HFFc6 (cell line): ENCODE measurements at places on chromosomes 7 and 10. TPM values are rescaled to one million over a fixed set of nuclear protein-coding genes. Genes with fewer than 3 reads are reported as not detected.

LRMDA gene
- total RNA-seq, result 0.06 TPM in 1 of 3 replicates, not detected in the others

EPO gene
- total RNA-seq, result not detected in 3 replicates

EEF1AKMT2 gene
- 15.0 to 20.0 TPM (median 15.8 TPM) in 3 replicates for total RNA-seq

AKR1D1 gene
- total RNA-seq, result 0.17 to 0.21 TPM in 2 of 3 replicates, not detected in the other

GARIN1A gene
- 1.1 to 1.5 TPM (median 1.3 TPM) in 3 replicates for total RNA-seq

INSIG1 gene
- 6.6 and 9.7 TPM in 2 replicates for total RNA-seq

SLC39A12 gene
- not detected in 3 replicates for total RNA-seq

VAX1 gene
- not detected in 2 replicates for total RNA-seq

ENO4 gene
- total RNA-seq, result not detected in 3 replicates

GRCh38 chr10:29946953-29947700 lies 112.3 kb downstream of the JCAD start:
- peak; percentile 63 for DNase-seq
- H3K27ac ChIP-seq, result no peak overlapping the region
- H3K36me3 ChIP-seq, result no peaks in the 10 kb centered on the region
- peaks cover 34% of the 10 kb centered on the region for H3K27me3 ChIP-seq

- H3K27me3 ChIP-seq, result peaks cover 7% of the 10 kb centered on the region
- H3K4me1 ChIP-seq, result 0 out of 2 replicates have a peak, but pooled peaks cover 5% of the 10 kb centered on the region
- H3K36me3 ChIP-seq, result no peaks in the 10 kb centered on the region
- no peak for DNase-seq
- no peak overlapping the region for H3K4me3 ChIP-seq
Measured at GRCh38 chr7:8143151-8143874, 118.7 kb downstream of the ICA1 start.

DNA sequence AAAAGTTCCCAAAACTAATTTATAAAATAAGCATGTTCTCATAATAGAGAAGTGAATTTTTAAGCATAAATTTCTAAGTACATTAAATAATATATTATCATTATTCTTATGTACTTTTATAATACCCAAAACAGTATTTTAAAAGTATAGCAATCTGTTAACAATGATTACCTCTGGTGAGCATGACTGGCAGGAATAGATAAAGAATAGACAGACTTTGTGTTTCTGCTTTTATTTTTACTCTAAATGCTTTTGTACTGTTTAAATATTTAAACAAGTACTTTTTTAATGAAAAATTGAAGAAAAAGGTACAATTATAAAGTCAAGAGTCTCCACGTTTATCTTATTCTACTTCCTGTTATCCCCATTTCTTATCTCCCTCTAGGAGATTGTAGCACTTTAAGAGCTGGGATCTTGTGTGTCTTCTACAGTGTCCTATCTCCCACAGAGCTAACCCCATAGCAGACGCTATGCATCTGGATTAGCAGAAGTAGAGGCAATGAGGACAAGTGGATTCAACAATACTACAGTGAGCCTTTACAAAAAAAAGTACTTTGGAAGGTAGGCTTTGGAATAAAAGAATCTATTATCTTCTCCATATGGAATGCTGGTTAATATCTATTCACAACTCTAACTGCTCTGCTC lies 42.9 kb downstream of the IDE start:
- H3K36me3 ChIP-seq, result peaks cover 8% of the 10 kb centered on the region; the same call in 1 of the 2 replicates
- no peaks in the 10 kb centered on the region for H3K27me3 ChIP-seq
- DNase-seq, result no peak
- H3K4me3 ChIP-seq, result no peak overlapping the region

DNA sequence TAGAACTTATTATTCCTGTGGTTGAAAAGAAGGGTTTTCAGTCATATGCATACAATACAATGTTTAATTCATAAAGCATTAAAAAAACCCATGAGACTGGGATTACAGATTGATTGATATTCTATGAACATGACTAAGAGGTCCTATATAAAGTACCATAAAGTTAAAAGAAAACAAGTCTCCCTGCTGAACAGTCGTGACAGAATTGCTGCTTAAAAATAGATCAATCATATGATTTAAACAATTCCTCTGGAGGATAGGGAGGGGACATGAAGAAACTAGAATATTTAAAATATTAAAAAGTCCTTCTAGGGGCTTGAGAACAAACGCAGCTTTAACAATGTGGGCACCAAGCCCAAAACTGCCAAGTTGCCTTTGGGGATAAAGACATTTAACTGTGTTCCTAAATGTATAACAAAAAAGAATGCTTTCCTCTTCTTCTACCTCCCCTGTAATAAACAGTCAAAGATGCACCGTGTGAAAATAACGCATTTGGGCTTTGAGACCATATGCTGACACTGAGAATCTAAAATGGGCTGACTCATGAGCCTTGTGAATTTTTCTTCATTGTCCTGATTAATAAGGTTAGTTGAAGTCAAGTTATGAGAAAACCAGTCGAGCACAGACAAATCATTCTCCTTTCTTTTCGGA lies 25.8 kb downstream of the TWIST1 start:
- H3K27me3 ChIP-seq, result no peaks in the 10 kb centered on the region
- H3K27ac ChIP-seq, result no peak overlapping the region
- H3K36me3 ChIP-seq, result peaks cover 2% of the 10 kb centered on the region; the same call in 1 of the 2 replicates
- H3K4me3 ChIP-seq, result no peak overlapping the region
- no peak for DNase-seq
- peaks cover 51% of the 10 kb centered on the region for H3K4me1 ChIP-seq

DNA sequence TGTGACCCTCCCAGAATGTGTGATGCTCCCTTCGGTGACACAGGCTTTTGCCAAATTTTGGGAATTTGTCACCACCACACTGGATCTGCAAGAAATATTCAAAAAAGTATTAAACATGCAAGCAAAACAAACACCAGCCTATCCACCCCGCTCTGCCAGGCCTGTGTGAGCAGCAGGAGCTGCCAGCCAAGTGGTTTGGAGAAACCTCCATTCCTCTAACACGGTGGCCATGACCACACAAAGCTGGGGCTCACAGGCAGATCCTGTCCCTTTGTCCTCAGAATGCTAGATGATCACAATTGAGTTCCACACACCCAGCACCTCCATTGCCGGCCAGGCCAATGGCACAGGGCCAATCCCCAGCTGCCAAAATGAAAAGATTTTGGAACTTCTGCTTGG lies 261.9 kb upstream of the PPP2R2D start:
- no peak for DNase-seq
- no peaks in the 10 kb centered on the region for H3K4me1 ChIP-seq
- no peak overlapping the region for H3K4me3 ChIP-seq
- H3K27ac ChIP-seq, result no peak overlapping the region
- H3K36me3 ChIP-seq, result no peaks in the 10 kb centered on the region

DNA sequence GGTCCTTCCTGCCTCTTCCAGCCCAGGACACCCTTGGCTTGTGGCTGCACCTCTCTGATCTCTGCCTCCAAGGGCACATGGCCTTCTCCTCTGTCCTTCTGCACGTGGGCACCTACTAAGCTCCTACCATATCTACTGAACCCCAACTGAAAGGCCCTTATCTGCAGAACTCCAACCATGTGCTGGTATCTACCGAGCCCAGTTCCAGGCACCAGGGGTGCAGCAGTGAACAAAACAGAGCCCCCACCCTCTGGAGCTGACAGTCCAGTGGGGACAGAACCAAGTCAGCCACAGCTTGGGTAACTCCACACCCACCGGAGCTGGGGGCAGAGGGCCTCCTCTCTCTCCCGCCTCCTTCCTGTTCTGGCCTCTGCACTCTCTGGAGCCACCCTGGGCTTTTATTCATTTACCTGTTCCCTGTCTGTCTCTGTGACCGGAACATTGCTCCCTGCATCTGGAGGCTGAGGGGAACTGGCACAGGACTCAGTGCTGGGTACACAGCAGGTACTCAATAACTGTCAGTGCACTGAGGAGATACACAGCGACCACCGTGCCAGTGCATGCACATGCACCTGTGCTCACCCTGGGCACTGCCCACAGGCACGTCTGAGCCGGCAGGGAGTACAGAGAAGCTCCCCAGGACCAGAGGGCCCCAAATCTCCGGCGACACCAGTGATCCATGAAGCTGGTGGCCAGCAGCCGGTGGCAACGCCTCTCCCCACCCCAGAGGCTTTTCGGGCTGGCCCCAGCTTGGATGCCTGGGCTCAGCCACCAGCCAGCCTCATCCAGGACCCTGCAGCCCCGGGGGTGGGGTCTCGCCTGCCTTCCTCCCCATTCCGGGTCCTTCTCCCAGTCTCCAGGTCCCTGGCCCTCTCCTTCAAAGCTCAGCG lies 2.0 kb downstream of the MICALL2 start:
- H3K4me1 ChIP-seq, result peaks cover 39% of the 10 kb centered on the region
- DNase-seq, result no peak
- H3K4me3 ChIP-seq, result peak overlapping the region; percentile 90
- H3K27ac ChIP-seq, result no peak overlapping the region; the same call in 1 of the 2 replicates
- H3K36me3 ChIP-seq, result no peaks in the 10 kb centered on the region

DNA sequence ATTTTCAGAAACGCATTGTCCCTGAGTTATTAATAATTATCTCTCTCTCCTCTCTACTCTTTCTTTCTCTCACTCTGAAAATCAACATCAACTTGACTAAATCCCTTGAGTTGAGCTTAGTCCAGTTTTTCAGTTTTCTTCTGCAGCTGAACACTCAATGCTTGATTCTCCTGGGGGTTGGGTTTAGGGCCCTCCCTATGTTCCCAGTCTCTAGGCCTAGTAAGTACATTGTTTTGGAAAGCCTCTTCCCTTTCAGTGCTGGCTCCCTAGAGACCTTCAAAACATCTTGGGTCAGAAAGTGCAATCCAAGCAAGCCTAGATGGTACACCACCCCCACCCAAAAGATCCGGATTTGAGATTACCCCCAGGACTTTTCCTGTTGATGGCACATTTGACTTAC lies 488.5 kb downstream of the LRMDA start:
- H3K4me3 ChIP-seq, result no peak overlapping the region
- H3K27me3 ChIP-seq, result peaks cover 4% of the 10 kb centered on the region
- DNase-seq, result no peak
- H3K27ac ChIP-seq, result no peak overlapping the region
- H3K36me3 ChIP-seq, result no peaks in the 10 kb centered on the region
- H3K4me1 ChIP-seq, result no peaks in the 10 kb centered on the region

- H3K27me3 ChIP-seq, result no peaks in the 10 kb centered on the region
- H3K4me3 ChIP-seq, result no peak overlapping the region
- H3K36me3 ChIP-seq, result peaks cover 4% of the 10 kb centered on the region; the same call in 1 of the 2 replicates
- no peak overlapping the region for H3K27ac ChIP-seq
Measured at GRCh38 chr7:27916372-27916771, 176.4 kb downstream of the TAX1BP1 start.

DNA sequence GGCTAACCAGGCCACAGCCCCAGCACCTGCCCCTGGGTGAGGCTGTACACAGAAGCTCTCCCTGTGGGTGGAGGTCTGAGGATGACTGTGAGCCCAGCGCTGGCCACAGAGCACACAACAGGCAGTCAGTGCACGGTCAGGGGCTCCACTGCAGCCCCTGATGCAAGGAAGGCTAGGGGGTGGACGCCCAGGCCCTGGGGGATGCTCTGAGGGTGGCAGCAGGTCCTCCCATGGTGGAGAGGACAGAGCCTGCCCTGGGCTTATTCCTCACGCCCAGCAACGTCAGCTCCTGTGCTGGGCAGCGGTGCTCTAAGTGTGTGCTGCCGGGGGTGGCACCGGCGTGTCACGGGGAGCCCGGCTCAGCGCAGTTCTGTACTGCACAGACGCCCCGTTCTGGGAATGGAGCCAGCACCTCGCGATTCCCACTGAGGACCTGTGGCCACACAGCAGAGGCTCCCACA lies 223.2 kb downstream of the MAD1L1 start:
- no peak overlapping the region for H3K4me3 ChIP-seq
- no peaks in the 10 kb centered on the region; the same call in 1 of the 2 replicates for H3K27me3 ChIP-seq
- H3K4me1 ChIP-seq, result peaks cover 9% of the 10 kb centered on the region
- no peak overlapping the region for H3K27ac ChIP-seq

- H3K27ac ChIP-seq, result no peak overlapping the region
- H3K36me3 ChIP-seq, result peaks cover 13% of the 10 kb centered on the region
- no peak for DNase-seq
- H3K27me3 ChIP-seq, result peaks cover 5% of the 10 kb centered on the region
Measured at GRCh38 chr7:155752756-155753445, 59.4 kb downstream of the SHH start.

GRCh38 chr7:33764752-33765451 lies 140.4 kb upstream of the BMPER start:
- H3K27me3 ChIP-seq, result peaks cover 3% of the 10 kb centered on the region
- H3K27ac ChIP-seq, result peak overlapping the region; percentile 62
- H3K4me1 ChIP-seq, result peaks cover 18% of the 10 kb centered on the region
- H3K36me3 ChIP-seq, result no peaks in the 10 kb centered on the region
- H3K4me3 ChIP-seq, result no peak overlapping the region

DNA sequence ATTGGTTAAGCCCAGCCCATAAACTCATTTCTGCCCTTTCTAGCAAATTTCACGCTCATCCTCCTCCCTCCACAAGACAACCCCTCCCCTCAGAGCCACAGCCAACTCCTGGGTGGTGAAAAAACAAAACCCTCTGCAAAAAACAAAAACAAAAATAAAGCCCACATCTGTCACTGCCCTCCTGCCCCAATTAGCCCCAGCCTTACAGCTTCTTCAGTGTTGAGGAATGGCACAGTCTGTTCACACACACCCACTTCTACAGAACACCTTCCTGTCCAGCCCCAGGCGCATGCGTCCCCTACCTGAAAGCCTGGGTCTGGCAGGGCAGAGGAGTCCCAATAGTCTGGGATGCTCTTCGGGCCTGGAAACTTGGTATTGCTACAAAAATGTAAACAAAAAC lies 34.4 kb downstream of the PARP12 start:
- peaks cover 9% of the 10 kb centered on the region for H3K36me3 ChIP-seq
- no peaks in the 10 kb centered on the region; the same call in 1 of the 2 replicates for H3K27me3 ChIP-seq
- H3K4me3 ChIP-seq, result no peak overlapping the region

DNA sequence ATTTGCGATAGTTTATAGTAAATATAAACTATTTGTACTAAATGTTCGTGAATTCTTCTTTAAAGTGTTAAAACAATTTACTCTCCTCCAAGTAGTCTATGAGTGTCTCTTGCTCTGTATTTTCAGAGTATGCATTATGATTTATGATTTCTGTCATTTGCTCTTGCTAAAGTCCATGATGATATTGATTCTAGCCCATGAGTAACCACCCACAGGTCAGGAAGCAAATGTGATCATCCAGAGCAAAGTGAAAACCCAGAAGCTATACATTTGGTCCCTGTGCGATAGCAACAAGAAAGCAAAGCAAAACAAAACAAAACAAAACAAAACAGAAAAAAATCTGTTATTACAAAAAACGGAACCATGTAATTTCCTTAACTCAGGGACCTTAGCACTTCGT lies 225.9 kb downstream of the HDAC9 start:
- H3K27me3 ChIP-seq, result no peaks in the 10 kb centered on the region
- H3K36me3 ChIP-seq, result no peaks in the 10 kb centered on the region
- H3K4me3 ChIP-seq, result no peak overlapping the region

DNA sequence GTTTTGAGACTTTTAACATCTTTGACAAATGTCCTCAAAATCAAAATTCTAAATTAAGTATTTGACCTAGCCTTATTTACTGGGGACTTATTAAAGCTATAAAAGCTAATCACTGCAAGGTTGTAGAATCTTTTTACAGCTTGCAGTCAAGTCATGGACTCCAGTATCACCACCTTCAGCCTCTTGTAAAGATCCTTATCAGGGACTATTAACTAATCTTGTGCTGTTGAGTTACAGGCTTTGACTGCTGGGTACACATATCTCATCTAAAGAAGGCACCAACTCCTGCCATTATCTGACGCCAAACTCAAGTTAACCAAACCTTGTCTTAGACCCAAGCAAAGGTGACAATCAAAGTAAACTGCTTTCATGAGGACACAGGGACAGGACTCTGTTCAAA lies 621.0 kb upstream of the IGFBP3 start:
- DNase-seq, result no peak
- H3K27ac ChIP-seq, result no peak overlapping the region
- no peaks in the 10 kb centered on the region for H3K27me3 ChIP-seq
- no peak overlapping the region for H3K4me3 ChIP-seq
- H3K4me1 ChIP-seq, result peaks cover 39% of the 10 kb centered on the region

- DNase-seq, result no peak
- no peak overlapping the region for H3K4me3 ChIP-seq
- peaks cover 20% of the 10 kb centered on the region for H3K4me1 ChIP-seq
- peaks cover 14% of the 10 kb centered on the region for H3K36me3 ChIP-seq
- no peak overlapping the region; the same call in 1 of the 2 replicates for H3K27ac ChIP-seq
Measured at GRCh38 chr7:102983602-102984001, 70.8 kb downstream of the LRRC17 start.

- H3K27me3 ChIP-seq, result no peaks in the 10 kb centered on the region; the same call in 1 of the 2 replicates
- H3K27ac ChIP-seq, result peak overlapping the region; percentile 83
- H3K36me3 ChIP-seq, result peaks cover 15% of the 10 kb centered on the region; the same call in 1 of the 2 replicates
Measured at GRCh38 chr7:134589491-134589941, 40.6 kb downstream of the AKR1B15 start.
